ENCODE measurements at places on chromosomes 6 and 20. TPM values are rescaled to one million over a fixed set of nuclear protein-coding genes. Genes with fewer than 3 reads are reported as not detected.

DNA sequence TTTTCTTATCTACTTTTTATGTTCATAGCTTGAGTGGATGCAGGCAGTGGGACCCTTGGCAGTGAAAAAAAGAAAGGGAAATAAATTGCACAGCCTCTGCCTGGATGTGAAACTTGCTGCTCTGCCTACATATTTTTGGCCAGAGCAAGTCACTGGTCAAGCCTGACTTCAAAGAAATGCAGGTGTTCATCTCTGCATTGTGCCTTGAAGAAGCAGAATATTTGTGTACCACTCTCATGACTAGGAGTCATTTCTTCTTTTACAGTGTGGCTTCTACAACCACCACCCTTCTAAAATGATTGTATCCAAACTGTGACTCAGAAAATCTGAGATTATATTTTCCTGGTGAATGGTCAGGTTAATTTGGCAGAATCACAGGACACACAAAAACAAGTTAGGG is 2.5 kb upstream of the KATNA1 start:
- peak; percentile 8 for DNase-seq

GRCh38 chr6:80608881-80609280 is 502.4 kb downstream of the BCKDHB start:
- no peak for DNase-seq

GRCh38 chr20:58208944-58209343 is 19.5 kb downstream of the ANKRD60 start:
- no peak for DNase-seq

DNA sequence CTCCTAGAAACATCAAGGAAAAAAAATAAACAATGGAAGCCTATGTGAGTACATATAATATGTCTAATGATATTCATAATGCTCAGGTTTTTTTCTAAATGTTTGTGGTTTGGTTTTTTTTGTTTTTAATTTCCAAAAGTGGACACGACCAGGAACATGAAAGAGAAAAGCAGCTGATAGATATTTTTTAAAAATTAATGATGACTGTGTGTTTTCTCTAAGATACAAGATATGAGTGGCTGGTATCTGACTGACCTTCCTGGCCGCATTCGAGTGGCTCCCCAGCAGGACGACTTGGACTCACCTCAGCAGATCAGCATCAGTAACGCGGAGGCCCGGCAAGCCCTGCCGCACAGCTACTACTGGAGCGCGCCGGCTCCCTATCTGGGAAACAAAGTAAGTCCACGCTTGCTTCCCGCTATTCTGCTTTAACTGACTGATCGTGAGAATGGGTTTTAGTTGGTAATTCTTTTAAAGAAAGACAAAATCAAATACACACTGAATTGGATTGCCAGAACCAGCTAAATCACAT is 309.6 kb downstream of the LAMA2 start:
- no peak for DNase-seq

DNA sequence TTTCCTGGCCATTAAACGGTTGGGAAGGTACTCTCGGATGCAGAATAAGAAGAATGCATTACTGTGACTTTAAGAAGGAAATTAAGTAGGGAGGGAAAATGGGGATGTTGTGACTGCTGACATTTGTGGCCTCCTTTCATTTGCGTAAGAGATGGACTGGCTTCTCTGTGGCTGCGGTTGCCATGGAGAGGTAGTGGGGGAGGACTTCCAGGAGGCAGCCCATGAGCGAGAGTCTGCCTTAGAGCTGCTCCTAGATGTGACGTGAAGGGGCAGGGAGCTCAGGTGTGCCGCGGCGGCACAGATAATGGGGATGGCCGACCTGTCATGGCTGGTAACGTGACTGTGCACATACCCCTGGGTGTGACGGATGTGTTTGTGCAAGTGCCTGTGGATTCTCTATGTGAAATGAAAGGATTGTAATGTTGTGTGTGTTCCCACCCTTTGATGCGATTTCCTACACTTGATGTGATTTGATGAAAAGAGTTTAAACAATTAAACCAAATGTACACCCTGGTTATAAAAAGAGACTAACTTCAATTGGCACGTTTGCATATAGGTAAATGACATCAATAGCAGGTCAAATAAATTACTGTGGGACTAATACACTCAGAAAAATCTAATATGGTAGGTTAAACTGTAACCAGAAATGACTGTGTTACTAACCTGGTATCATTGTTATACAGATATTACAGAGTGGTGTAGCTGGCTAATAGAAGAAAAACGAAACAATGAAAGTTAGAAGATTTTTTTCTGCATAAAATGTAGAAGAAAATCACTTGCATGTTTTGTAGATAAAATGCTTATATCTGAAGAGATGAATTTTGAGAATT is 48.9 kb downstream of the HIVEP1 start:
- peak; percentile 46 for DNase-seq

DNA sequence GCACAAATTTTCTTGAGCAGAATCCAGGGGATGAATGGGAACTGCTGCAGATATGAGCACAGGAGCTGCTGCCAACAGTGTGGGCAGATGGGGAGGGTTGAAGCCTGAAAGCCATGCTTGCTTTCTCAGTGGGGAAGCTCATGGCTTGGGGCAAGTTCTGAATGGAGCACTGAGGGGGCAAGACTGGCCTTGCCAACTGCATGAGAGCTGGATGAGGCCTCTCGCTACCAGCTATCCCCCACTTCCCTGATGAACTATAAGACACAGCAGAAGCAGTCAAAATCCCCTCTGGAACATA is 28.3 kb downstream of the TREM1 start:
- no peak for DNase-seq

GRCh38 chr20:4455301-4455701 is 266.4 kb upstream of the PRND start:
- DNase-seq, result no peak

DNA sequence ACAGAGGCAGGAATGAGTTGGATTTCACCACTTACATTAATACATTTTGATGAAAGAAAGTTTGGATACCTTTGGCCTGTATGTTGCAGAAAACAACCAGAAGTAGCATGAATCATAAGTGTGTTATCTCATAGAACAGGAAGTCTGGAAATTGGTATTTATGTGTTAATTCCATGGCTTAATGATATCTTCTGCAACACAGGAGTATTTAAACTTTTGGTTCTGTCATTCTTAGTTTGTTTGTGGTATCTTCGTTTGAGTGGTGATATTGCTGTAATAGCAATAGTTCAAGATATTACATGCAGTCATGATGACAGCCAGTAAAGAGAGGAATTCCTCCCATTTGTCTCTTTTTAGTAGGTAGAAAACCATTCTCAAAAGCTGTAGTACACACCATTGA is 177.3 kb downstream of the CDKAL1 start:
- DNase-seq, result no peak

- DNase-seq, result no peak
These were observed 3.8 kb downstream of the NSFL1C start for GRCh38 chr20:1462834-1463233.

- no peak for DNase-seq
These were observed 107.5 kb downstream of the FAXC start for GRCh38 chr6:99241905-99242534.

- no peak for DNase-seq
These were observed 53.6 kb downstream of the CDS2 start for GRCh38 chr20:5180421-5180820.

DNA sequence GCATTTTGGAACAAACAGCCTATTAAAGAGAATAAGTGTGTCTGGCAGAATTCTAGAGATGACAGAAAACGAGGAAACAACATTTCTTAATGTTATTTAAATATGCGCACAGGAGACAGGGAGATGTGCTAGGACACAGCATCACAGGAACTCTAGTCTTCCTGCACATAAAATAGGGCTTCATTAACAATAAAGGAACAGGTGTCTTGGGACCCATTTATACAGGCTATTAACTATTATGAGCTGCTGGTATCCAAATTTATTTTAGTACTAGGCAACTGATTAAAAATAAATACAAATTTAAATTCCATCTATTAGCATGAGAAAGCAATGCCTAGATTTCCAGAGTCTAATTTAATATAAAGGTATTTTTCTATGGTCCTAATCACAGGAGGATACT is 102.3 kb downstream of the PDSS2 start:
- no peak for DNase-seq

GRCh38 chr20:50169329-50169823 is 15.9 kb upstream of the PEDS1 start:
- peak; percentile 98 for DNase-seq

DNA sequence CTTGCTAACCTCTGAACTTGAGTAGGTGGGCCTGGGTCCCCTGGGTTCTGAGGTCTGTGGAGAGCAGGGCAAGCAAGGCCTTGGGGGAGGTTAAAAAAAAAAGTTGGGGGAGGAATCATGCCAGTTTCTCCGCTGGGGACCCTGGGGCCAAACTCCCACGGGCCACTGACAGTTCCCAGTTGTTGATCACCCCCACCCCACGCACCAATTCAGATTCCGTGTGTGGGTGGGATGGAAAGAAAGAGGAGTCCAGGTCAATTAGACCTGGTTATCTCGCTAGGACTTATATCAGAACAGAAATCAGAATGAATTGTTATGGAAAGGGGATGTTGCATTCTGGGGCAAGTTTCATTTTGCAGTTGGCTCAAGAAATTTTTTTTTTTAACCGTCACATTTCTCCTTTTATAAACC is 46.7 kb upstream of the SUPT3H start:
- DNase-seq, result no peak

Gene CFAP61
- total RNA-seq, result 0.61 TPM

Gene ULBP2
- total RNA-seq, result not detected

Gene GHRH
- total RNA-seq, result not detected

Gene EEF1A1
- total RNA-seq, result 13,823 TPM

Gene C6orf52
- total RNA-seq, result 1.5 TPM

Gene SIRPB1
- 0.54 TPM for total RNA-seq

Gene KCNK17
- 3.0 TPM for total RNA-seq

Gene FGD2
- total RNA-seq, result 0.32 TPM

Gene NOP56
- 677 TPM for total RNA-seq

Gene DNAH8
- total RNA-seq, result not detected

Gene CCDC170
- total RNA-seq, result 0.09 TPM

Gene SPEF1
- total RNA-seq, result 0.71 TPM

Gene PGC
- not detected for total RNA-seq

Gene BYSL
- total RNA-seq, result 43.9 TPM

Gene TGM6
- total RNA-seq, result not detected

Gene DDX43
- total RNA-seq, result not detected

Gene DPPA5
- 1.5 TPM for total RNA-seq

Gene TP53TG5
- total RNA-seq, result not detected

All from H1 (cell line).